Glutamatergic neuron (in vitro differentiated cells): ENCODE measurements at places on chromosomes 12 and 14.

GRCh38 chr12:120468325-120468820, 1.2 kb downstream of the SRSF9 start:
- peak; percentile 55 for DNase-seq

DNA sequence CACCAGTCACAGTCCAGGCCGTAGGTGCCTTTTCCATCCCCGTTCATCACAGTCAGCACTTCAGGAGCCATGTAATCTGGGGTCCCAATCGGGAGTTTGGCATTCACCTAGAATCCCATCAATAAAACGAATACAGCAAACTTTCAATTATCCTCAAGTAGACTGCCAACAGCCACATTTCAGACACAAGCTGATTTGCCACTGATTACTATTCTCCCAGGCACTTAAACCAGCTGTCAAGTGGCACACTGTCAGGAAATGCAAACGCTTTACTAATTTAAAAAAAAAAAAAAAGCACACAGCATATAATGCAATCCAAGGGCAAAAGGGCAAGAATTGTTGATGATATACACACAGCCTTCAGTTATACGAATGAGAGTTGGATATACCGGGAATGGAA, 51.9 kb downstream of the CIT start:
- DNase-seq = no peak

GRCh38 chr14:20734430-20734806, 11.3 kb upstream of the EDDM3A start:
- no peak for DNase-seq

DNA sequence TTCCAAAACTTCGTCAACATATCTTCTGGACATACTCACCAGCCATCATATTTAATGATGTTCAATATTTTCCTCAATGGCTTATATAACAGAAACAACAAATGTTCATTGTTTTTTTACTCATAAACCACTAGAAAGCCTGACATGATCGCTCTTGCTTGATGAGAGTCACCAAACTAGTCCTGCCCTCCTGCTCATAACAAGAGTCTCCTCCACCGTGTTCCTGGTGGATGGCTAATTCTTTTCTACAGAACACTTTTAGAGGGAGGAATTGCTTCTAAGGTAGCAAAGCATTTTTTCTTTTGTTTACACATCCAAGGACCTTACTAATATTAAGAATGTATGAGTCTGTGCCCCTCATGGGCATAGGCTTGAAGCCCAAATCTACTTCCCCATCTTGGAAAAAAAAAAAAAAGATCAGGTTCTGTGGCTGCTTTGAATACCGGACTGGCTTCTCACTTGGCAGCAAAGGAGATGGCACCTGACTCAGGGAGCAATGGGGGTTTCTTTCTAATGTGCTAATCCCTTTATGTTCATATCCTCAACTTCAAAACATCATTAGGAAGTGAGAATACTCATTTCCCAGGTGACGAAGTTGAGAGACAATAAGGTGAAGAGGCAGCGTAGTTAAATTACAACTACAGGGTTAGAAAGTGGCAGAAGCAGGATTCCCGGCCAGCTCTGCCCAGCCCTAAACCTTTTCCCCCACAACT, 188.8 kb downstream of the EPS8 start:
- DNase-seq = no peak

DNA sequence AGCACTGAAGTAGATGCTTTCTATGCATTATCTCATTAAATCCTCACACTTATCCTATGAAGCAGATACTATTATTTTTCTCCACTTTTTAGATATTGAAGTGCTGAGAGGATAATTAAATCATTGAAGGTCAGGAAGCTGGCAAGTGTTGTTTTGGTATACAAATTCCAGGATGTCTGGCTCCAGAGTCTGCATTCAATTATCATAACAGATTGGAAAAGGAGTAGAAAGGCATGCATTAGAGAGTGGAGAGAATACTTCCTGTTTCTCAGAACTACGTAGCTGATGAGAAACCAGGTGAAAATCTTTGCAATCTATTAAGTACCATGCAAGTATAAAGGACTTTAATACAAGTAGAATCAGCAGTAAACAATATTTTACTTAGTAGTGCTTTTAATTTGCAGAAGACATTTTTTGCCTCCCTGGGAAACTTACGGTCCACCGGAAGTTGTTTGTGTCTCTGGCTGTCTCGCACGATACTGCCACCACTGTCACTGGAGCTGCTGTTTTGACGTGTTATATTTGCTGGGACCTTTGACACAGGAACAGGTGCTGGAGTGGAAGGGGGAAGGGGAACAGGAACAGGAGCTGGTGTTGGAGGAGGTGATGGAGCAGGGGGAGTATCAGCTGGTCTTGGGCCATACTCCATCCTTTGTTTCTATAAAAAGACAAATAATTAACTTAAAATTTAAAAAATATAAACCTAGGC, 158.0 kb downstream of the EPS8 start:
- no peak for DNase-seq

- no peak for DNase-seq
Observed at GRCh38 chr12:14424545-14424944, 59.1 kb downstream of the ATF7IP start.

- DNase-seq = no peak
Observed at GRCh38 chr14:68502230-68502629, 290.6 kb downstream of the ZFP36L1 start.

GRCh38 chr12:31298515-31298910, 27.4 kb downstream of the SINHCAF start:
- no peak for DNase-seq

GRCh38 chr14:71855399-71856036, 76.7 kb upstream of the RGS6 start:
- peak; percentile 88 for DNase-seq

GRCh38 chr12:93720559-93720958, 43.4 kb downstream of the CRADD start:
- no peak for DNase-seq

GRCh38 chr12:118102609-118103008, 1.2 kb downstream of the VSIG10 start:
- DNase-seq = no peak

DNA sequence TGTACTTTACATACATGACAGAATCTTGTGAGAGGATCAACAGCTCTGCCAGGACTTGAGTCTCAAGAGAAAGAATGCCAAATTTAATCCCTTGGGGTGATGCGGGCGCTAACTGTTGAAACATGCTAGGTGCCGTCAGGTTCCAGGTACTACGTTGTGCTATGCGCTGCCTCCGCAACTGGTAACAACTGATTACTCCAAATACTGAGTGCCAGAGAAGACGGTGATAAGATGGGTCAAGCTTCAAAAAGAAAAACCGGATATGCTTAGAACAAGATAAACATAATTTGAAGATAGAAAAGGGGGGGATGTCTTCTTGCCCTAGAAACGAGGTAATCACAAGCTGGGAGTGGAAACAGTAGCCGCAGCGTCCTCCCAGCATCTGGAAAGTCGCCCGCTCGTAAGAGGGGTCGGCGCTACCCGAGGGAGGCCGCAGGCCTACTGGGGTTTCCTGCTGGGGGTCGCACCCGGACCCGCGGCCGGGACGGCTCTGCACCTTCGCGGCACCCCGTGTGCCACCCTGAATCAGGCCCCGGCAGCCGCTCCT, 678 bp downstream of the ZBTB25 start:
- no peak for DNase-seq

- DNase-seq = no peak
Observed at GRCh38 chr14:33972583-33973081, 21.8 kb upstream of the EGLN3 start.

GRCh38 chr14:22190411-22191191, 398.4 kb downstream of the DAD1 start:
- DNase-seq = no peak

GRCh38 chr14:30630248-30630647, 8.1 kb downstream of the SCFD1 start:
- DNase-seq = no peak

DNA sequence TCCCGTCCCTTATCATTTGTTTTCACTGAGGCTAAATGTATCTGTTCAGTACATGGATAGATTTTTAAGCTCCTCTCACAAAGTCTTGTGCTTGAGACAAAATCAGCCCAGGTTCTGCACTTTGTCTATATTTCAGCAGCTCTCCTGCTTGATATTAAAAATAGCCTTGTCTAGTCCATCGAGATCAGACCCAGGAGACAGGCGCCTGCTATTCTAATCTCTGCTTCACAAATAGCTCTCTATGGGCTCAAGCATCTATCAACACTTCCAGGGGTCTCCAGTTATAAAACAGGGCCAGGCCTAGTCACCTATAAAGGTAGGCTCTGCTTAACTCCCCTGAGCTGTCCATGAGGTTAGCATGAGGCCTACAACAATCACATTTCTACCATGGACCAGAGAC, 62.5 kb downstream of the ZFP36L1 start:
- no peak for DNase-seq

DNA sequence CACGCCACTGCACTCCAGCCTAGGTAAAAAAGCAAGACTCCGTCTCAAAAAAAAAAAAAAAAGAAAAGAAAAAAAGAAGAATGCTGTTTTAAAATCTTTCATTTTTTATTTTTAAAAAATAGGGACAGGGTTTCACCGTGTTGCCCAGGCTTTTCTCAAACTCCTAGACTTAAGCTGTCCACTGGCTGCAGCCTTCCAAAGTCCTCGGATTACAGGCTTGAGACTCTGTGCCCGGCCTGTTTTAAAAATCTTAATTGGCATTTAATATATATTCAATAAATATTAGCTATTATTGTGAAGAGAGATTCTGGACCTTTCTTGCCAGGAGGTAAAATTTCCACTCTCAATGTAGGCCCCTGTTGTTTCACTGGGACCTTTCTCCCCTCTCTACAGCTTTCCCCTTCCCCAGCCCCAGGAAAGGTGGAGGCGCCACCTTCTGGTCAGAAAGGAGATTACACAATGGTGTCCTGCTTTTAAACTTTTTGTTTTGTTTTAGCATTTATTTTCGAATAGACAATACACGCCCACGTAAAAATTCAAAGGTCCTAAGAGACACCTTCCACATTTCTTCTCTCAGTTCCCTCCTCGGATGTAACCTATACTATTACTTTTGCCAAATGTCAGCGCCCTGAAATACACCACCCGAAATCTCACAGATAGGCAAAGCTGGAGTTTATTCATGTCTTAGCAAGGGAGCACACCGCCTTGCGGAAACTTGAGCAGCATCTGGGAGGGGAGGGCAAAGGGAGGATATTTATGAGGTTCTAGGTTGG, 23.8 kb upstream of the PHC1 start:
- peak; percentile 61 for DNase-seq

GRCh38 chr12:123941624-123942237, 30.9 kb downstream of the CCDC92 start:
- no peak for DNase-seq

DNA sequence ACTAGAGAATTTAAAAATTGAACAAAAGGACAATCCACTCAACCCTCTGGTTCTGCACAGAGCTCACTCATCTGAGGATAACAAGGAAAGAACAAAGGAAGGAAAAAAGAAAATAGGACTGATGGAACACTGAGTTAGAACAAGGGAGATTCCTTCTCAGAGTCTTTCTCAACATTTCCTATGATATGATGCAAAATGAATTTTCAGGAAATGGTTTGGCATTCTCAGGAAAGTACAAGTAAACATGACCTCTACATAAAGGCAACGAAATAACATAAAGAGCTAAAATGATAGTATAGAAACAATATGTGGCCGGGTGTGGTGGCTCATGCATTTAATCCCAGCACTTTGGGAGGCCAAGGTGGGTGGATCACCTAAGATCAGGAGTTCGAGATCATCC, 135.8 kb downstream of the ITPR2 start:
- DNase-seq = no peak

GRCh38 chr12:60308366-60308991, 712.6 kb downstream of the SLC16A7 start:
- no peak for DNase-seq

DNA sequence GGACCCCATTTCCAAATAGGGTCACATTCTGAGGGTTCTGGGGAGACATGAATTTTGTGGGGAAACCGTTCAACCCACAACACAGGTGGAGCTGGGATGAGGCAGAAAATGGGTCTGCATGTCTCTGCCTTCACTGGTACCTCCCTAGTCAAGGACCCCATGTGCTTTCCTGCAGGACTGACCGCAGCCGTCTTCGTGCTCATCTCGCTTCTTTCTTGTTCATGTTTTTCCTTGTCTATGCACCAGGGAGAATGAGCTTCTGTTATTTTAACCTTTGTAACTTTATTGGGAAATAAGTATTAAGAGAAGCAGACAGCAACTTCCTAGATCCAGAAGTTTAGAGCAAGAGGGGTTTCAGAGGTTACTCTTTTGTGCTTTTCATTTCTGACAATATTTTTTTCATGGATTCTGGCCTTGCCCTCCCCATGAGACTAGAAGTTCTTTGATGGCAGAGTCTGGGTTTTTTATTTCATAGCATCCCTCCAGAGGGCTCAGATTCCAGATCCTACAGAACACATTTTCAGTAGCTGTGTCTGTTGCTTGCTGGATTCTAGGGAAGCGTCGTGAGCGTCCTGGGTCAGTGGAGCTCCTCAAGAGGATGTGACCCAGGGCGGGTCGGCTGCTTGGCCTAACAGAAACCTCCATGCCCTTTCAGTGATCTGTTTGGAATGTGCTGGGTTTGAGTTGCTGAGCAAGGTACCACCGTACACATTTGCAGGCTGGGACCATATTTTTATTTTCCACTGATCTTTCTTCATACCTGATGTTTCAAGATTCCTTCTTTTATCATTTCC, 104.2 kb downstream of the ADGRD1 start:
- no peak for DNase-seq

- DNase-seq = no peak
Observed at GRCh38 chr14:58777541-58777979, 139.8 kb downstream of the DACT1 start.

GRCh38 chr12:18749386-18749957, 11.6 kb downstream of the CAPZA3 start:
- no peak for DNase-seq
